Right hindlimb (tissue), 1 donor: ENCODE measurements at places on chromosomes 1 and 21.
A peak's percentile ranks its signal among the peaks of the same experiment; 100 is the strongest.

- DNase-seq: no peak
Measured at GRCh38 chr1:180617774-180618395, 13.9 kb upstream of the XPR1 start.

DNA sequence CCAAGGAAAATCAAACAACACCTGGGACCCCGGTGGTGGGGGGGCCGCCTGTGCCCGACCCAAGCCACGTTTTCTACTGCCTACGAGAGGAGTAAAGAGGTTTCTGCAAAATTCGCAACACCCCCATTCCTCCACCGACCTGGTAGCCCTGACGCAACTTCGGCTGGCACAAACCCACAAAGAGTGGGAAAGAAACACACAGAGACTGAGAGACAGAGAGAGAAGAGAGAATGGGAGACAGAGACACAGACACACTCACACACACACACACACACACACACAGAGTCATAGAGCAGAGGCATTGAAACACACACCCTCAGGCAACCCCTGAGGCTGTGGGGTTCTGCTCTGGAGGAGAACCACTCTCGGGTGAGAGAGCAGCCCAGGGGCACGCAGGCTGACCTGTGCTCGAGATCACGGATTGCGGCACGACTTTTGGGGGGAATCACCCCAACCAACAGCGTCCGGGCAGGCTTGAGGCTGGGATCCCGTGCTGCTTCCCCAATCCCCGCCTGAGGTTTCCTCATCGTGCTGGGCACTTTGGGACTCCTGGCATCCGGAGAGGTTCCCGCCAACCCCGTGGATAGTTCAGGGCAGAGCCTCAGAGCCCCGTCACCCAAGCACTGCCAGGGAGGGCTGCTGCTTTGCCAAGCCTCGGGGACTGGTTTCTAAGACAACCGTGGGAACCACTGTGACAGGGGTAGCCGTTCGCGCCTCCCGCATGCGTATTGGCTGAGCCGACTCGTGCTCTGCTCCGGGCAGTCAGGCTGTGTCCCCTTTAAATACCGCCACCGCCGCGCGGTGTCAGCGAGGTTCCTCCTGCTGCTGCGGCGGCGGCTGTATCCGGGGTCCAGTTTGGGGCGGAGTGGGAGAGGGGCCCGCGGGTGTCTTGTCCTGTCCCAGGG, 682.4 kb upstream of the TPTE start:
- no peak for DNase-seq

DNA sequence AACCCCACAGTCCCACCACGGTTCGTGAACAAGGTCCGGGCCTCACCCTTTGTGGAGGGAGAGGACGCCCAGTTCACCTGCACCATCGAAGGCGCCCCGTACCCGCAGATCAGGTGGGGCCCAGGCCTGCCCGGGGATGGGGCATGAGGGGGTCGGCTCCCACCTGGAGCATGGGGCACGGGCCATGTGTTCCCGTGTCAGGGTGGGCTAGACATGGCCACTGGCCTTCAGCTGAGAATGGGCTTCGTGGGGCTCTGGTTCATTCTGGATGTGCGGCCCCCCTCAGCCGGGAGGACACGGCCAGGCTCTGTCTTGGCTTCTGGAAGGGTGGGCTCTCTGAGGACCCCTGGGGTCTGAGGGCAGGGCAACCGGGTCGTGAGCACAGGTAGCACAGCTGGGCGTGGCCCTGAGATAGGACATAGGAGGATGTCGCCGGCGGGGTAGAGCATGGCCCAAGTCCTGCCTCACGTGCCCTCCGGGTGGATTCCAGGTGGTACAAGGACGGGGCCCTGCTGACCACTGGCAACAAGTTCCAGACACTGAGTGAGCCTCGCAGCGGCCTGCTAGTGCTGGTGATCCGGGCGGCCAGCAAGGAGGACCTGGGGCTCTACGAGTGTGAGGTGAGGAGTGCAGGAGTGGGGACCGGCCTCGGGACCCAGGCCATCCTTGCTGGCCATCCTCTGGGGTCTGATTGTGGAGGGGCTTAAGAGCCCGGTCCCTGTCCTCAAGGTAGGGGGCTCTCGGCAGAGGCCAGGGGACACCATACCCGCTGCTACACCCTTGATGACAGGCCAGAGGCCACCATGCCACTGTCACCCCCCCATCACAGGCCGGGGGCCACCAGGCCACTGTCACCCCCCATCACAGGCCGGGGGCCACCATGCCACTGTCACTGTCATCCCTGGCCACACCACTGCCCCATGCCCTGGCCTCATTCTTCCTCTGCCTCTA, 55.5 kb downstream of the TRIM11 start:
- DNase-seq: peak; percentile 15

GRCh38 chr1:95237981-95238703, 4.1 kb downstream of the RWDD3 start:
- no peak for DNase-seq

- no peak for DNase-seq
Measured at GRCh38 chr1:17862121-17862520, 107.0 kb downstream of the ACTL8 start.

GRCh38 chr1:61241973-61242381, 159.6 kb downstream of the NFIA start:
- peak; percentile 29 for DNase-seq

DNA sequence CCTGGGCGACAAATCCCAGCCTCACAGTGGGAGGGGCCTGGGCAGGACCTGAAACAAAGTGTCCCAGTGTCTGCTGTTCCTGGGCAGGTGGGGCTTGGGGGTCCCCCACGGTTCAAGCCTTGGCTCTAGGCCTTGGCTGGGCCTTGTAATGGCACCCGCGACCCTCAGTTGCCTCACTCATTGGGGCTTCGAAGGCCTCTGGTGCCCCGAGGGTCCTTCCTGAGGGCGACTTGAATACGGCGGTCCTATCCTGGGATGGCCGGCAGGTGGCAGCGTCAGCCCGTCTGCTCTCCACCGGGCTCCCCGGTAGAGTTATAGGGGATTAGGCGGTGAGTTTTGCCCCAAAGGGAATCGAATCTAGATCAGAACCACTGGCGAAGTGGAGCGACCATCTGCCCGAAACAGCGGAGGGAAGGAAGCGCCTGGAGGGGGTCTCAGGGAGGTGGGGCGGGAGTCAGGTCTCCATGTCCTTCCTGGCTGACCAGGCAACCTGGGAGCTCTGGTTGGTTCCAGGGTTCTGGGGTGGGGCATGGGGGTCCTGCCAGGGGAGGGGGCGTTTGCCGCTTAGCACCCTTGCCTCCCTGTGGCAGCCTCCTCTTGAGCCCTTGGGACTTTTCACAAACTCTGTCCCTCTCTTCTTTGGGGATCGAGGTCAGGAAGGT, 2.1 kb upstream of the PEX10 start:
- DNase-seq: peak; percentile 78

DNA sequence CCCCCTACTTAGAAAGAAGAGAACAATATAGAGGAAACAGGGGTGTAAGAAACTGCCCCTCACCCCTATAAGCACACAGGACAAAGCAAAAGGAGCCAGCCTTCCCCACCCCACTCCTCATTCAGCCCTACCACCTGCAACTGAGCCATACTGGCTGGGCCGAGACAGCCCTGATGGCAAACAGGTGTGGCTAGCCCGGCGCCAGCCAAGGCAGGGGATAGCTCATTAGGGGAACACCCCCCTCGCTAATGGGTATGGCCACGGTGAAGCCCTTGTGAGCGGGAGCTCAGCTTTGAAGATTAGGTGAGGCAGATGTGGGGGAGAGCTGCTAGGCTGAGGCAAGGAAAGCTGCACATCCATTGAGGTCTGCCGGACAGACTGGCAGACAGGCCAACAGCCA, 65.5 kb downstream of the ERI3 start:
- no peak for DNase-seq

- no peak for DNase-seq
Measured at GRCh38 chr1:7454052-7454815, 316.9 kb upstream of the VAMP3 start.

DNA sequence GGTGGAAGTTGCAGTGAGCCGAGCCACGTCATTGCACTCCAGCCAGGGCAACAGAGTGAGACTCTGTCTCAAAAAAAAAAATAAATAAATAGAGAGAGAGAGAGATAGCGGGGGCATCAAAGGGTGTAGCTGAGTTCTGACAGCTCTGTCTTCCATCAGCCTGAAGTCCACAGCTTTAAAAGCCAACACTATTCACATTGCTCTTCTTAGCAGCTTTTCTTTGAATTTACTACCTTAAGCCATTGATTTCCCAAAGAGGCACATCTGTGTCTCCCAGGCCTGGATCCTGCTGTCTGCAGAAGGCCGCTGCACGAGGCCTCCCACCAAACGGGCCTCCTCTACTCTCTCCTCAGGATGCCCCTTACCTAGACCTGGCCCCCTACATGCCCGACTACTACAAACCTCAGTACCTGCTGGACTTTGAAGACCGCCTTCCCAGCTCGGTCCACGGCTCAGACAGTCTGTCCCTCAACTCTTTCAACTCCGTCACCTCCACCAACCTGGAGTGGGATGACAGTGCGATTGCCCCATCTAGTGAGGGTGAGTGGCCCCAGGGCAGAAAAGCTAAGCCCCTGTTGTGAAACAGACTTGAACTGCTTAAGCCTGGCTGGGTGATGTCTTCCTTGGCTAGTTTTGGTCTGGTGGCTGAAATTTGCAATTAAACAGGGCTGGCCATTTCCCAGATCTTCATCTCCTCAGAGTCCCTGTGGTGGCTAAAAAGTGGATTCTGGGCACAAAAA, 16.5 kb upstream of the SLC25A34 start:
- DNase-seq: no peak

DNA sequence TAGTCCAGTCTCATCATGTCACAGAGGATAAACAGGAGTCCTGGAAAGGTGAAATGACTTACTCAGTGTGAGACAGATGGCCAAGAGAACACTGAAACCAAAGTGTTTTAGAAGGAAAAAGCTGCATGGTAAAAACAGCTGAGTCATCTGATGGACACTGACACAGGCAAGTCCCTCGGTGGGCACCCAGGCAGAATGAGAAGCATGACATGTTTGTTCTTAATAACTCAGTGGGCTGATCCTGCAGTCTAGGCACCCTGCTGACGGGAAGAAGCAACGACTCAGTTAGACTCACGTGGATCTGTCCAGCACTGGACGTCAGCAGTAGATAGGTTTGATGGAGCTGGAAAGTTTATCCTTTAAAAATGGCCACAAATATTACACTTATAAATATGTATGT, 116.9 kb downstream of the RGS7 start:
- no peak for DNase-seq

- DNase-seq: no peak
Measured at GRCh38 chr1:204813522-204813921, 57.1 kb upstream of the NFASC start.

DNA sequence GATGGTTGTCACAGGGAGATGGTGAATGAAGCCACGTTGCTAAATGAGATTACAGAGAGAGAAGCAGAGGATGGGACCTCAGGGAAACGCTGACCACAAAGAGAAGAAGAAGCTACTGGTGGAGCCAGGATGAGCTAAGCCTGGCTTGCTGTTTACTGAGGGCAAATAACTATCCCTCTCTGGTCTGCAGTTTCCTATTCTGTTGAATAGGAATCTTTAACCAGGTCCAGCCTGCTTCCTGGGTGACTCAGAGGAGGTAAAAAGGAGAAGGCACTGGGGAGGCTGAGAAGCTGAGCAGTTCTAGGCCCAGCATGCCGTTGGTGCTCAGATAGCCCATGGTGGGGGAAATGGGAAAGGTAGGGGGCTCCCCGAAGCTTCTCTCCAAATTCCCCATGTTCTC, 29.6 kb downstream of the DMBX1 start:
- no peak for DNase-seq

- DNase-seq: no peak
Measured at GRCh38 chr1:76390456-76390855, 315.9 kb downstream of the ST6GALNAC3 start.

DNA sequence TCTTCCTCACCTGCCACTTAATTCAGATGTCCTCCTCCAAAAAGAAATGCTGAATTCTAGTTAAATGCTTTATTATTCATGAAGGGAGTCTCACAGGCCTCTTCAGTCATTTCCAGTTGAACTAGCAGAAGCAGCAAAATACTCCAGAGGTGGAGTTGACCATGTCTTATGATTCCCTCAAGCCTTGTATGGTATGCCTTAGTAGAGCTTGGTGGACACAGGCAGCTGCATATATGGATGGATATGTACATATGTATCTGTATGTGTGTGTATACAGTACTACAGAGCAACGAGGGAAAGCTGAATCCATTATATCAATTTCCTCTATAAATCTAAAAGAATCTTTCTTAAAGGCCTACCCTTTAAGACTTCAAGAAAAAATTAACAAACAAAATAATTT, 83.6 kb upstream of the HP1BP3 start:
- DNase-seq: no peak

GRCh38 chr1:169041366-169041765, 65.1 kb upstream of the ATP1B1 start:
- no peak for DNase-seq

DNA sequence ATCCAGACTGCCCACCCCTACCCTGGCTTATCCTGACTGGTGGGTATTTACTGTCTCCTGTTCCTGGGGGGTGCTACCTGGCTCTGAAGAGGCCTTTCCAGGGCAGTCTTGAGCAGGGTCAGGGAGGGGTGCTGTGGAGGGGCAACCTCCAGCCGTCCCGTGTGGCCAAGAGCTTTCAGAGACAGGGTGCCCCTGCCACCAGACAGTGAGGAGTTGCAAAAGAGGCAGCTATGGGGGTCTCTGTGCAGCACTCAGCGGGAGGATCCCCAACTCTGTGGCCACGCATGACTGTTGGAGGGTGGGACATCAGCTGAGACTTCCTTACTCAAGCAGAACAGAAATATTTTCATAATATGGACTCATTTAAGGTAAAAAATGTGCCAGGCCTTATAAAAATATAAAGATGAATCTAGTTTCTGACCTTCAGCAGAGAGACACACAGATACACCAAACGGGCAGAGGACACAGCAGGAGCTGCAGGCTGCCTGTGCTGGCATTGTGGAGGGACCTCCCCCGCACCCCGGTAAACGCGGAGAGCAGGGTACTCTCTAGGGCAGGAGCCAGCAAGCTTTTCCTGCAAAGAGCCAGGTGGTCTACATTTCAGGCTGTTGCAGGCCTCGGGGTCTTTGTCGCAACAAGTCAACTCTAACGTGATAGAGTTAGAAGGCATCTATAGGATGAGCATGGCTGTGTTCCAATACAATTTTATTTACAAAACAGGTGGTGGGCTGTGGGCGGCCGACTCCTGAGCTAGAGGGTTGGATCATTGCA, 252.6 kb downstream of the RHOU start:
- DNase-seq: no peak

DNA sequence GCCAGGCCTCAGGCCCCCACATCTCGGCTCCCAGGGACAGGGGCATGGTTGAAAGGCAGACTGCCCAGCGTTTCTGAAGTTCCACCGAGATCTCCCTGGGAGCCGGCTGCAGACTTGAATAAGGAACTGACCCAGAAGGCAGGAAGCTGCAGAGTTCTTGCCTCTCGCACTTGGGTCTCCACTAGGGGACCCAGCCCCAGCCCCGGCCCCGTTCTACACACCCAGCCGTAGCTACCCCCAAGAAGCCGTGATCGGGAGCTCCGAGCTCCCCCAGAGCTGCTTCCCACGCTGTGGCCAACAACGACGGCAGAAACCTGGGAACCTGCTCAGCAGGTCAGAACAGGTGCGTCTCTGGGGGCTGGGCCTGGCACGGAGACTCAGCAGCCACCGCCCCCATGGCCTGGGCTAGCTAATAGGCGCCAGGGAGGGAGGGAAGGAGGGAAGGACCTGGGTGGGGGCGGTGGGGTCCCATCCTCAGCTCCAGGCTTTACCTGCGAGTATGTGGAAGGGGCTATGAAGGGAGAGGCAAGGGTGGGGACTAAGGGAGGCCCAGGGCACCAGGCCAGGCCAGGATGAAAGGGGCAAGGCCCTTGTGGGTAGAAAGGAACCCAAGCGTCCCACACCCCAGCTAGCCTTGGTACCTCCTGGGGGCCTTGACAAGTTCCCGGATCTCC, at the start of gene NECTIN4:
Gene NECTIN4 (minus strand): TSS at position 308 of the 674 bp plus-strand sequence. CDS start 262 bp downstream, at position 46.
- no peak for DNase-seq
